ENCODE measurements at places on chromosomes 4 and X.

DNA sequence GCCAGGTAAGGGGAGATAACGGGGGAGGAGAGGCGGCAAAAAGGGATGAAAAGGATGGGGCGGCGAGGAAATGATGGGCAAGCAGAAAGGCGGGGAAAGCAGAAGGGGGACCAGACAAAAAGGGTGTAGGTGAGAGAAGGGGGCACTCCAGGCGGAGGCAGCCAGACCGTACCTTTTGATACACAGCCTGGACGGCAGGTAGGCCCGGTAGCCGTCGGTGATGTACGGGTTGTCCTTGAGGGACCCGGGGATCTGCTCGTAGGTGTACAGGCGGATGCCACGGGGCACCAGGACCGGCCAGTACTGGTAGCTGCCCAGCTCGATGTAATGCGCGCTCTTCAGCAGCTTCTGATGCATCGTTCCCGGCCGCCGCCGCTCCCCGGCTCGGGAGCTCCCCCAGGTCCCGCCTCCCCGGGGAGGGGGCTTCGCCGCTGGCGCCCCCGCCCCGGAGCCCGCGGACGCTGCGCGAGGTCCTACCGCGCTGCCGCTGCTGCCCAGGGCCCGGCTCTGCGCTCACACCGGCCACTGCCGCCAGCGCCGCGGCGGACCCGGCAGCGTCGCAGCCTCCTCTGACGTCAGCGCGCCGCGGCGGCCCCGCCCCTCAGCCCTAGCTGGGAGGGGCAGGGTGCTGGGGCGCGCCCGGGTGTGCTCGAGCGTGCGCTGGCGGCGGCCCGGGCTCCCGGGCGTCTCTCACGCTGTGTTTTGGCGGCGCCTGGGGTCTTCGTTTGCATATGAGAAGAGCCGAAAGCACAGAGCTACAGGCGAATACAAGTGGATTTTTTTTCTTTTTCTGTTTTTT is at the start of gene PAQR3:
PAQR3 (minus strand) TSS at position 571 of the 799 bp plus-strand sequence; CDS start at position 357, 214 bp downstream.
- DNase-seq = peak; percentile 80

GRCh38 chrX:102129473-102129872 is 4.0 kb downstream of the TCEAL2 start:
- DNase-seq = no peak

- no peak for DNase-seq
Measured at GRCh38 chr4:151302432-151302831, 23.0 kb downstream of the SH3D19 start.

DNA sequence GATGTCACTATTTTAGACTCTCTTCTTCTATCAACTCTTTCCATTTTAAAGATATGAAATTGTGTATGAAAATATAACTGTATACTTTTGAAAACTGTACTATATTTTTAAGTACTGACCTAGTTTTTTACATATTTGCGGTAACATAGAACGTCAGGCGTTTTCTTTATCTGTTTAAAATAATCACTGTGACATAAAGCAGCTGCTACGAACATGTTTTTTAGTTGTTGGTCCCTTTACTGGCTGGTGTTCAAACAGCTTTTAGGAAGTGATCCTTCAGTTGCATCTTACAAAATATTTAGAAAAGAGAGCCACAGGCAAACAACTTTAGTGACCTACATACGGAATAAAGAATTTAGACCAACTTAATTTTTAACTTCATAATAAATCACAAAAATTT is 73.1 kb downstream of the METTL14 start:
- DNase-seq = no peak

DNA sequence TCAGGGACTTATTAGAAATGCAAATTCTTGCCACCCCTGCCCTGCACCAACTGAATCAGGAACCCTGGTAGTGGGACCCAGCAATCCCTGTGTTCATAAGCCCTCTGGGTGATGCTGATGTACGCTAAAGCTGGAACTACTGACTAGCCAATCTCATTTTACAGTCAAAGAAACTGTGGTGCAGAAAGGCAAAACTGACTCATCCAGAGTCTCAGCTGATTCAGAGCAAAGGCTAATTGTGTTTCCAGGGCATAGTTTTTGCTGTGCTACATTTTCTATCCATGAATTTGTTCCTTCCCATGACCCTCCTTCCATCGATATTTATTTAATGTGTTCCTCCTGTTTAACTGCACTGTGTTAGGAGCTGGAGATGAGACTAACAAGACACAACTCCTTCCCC is 207.5 kb downstream of the REPS2 start:
- DNase-seq = no peak

DNA sequence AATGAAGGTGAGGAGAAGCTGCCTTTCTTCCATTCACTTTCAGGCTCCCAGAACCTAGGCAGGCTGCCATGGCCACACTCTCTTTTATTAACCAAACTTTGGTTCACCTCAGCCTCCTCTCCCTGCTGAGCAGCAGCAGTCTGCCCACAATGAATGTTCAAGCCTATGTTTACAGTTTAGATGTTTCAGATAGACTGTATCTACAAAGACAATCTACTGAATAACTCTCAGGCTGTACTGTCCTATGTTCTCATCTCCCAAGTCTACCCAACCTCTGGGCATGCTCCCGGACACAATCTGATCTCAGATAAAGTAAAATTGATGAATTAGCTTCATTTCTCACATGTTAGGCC is 59.2 kb upstream of the TMEM164 start:
- no peak for DNase-seq

DNA sequence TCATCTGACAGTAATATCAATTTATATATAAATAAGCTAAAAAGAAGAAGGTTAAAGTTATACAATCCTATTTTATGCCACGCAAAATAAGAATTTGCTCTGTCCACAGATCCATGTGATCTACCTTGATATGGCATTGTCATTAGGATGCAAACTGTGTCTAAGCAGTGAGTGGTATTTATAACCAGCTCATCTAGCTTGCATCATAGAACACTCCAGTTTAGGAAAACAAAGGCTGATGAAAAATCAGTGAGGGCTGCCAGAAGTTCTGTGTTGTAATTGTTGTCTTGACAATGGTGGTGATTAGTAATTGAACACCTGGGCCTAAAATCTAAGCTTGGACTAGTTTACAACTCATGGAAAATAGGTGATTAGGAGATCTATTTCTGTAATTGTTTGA is 111.0 kb downstream of the CPE start:
- DNase-seq = no peak

DNA sequence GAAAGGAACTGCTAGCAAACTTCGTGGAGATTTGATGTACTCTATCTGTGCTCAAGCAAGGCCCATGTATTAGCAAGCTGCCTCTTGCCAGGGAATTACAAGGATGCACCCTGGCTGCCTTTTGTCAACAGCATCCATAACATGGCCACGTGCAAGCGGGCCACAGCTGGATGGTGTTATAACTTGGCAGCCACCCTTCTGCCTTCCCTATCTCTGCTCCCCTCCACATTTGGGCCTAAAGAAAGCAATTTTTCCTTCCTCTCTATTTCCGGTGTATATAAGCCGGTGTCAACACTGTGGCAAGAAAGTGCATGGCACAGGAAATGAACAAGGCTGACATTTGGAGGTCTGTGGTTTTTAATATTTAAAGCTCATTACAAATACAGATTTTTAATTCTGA is 94.8 kb downstream of the CLNK start:
- no peak for DNase-seq

GRCh38 chr4:6298852-6299251 is 29.2 kb downstream of the WFS1 start:
- DNase-seq = no peak

- no peak for DNase-seq
Measured at GRCh38 chrX:17859609-17860178, 1.4 kb downstream of the RAI2 start.

DNA sequence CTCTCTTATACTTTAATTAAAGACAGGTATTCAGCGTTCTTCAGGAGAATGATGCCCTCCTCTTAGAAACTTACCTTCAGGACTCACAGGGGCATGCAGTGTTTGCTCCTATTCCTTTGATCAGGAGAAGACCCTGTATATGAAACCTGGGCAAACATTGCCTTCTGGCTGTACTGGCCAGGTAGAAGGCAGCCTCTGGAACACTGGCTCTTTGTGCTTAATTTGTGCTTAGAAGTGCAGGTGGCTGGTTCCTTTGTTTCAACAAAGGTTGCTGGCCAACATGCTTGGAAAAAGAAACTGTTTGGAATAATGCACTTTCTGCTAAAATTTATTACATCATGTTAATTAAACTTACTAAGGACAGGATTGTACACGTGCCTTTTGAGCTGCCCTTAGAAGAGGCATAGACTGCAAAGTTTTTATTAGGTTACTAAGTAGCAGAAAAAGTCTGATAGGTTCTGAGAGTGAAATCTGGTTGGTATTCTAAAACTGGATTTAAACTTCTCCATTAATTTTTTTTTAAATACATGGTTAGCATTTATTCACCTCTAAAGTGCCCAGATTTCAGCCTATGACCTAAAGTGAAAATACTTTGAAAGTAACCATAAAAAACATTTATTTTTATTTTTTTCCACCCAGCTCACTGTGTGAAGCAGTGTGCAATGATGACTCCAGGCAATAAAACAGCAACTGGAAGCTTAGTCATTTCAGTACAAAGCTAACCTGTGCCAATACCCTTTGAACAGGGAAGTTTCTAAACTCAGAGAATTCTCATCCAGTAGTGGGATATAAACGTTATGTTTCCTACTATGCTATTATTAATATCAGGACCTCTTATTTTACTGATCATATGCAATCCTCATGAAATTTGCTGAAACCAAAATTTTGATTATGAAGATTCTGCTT is 11.3 kb downstream of the RASSF6 start:
- DNase-seq = no peak

- no peak for DNase-seq
Measured at GRCh38 chr4:154692304-154692818, 51.4 kb upstream of the LRAT start.

- DNase-seq = no peak
Measured at GRCh38 chr4:73387552-73387951, 16.5 kb upstream of the ALB start.

DNA sequence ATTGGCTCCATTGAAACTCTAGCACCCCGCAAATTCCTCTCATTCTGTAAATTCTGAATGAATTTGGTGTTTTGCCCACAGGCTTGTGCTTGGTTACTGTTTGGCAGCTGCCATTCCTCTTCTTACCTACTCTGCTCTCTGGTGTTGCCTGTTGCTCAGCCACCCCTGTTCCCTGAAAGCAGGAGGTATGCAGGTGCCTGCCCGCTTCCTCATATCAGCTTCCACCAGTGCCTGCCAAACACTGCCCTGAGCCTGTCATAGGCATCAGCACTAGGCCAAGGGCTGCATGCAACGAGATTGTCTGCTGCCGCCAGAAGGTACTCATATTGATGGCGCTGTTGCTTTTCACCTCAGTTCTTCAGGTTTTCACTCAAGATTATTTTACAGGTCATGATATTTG is 978.1 kb downstream of the C4orf33 start:
- no peak for DNase-seq

DNA sequence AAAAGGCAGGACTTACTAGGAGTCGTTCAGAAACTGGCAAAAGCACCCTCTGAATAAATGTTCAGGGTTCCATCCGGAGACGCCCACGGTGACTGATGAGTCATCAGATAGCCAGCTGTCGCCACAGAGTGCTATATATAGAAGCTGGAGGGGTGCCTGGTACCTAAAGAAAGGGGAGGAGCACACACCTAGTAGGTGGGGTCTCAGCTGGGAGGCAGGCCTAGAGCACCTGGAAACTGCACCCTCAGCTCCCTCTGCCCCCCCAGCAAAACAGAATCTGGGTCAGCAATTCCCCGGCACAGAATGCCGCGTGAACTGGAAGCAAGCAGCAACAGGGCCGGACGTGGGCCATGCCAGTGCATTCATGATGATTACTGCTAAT is 242.0 kb downstream of the BCOR start:
- peak; percentile 73 for DNase-seq
